ENCODE measurements at places on chromosomes 2 and 18.

GRCh38 chr2:172736424-172737174 lies 954 bp downstream of the RAPGEF4 start:
- DNase-seq: no peak

GRCh38 chr18:31273812-31274527 lies 44.0 kb upstream of the DSG1 start:
- no peak for DNase-seq

- DNase-seq: no peak
These were observed 18.7 kb upstream of the MAP4K3 start for GRCh38 chr2:39455826-39456225.

- no peak for DNase-seq
These were observed 271.3 kb downstream of the ICOS start for GRCh38 chr2:204207866-204208265.

- DNase-seq: no peak
These were observed 264.7 kb downstream of the RNF152 start for GRCh38 chr18:61628085-61628484.

DNA sequence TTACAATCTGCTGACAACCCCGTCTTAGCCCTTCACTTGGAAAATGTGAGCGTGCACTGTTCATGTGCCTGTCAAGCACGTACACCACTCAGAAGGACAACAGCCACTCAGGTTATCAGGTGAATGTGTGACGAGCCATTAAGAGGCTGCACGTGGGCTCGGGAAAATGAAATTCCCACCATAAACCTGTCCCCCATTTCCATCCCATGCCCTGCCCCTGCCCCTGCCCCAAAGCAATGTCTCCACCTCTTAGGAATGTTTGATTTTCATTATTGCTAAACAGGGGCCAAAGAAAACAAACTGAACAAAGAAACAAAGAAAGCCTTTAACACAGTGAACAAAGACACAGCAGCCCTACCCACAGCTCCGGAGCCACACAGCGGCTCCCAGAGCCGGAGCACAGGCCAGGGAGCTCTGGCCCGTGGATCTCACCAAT lies 90.5 kb downstream of the TMEM18 start:
- no peak for DNase-seq

DNA sequence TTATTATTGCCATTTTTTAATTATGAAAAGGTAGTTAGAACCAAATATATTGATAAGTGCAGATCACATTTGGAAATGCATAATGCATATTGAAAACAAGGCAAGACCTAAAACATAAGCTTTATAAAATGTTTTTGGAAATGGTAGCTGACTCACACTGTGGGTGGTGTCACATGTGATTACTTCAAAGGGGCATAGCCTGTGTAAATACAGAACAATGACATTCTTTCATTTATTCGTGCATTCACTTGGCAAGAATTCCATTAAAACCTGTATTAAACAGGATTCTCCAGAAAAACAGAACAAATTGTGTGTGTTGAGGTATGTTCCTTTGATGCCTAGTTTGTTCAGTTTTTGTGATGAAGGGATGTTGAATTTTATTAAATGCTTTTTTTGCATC lies 427.3 kb upstream of the ST6GAL2 start:
- DNase-seq: no peak

DNA sequence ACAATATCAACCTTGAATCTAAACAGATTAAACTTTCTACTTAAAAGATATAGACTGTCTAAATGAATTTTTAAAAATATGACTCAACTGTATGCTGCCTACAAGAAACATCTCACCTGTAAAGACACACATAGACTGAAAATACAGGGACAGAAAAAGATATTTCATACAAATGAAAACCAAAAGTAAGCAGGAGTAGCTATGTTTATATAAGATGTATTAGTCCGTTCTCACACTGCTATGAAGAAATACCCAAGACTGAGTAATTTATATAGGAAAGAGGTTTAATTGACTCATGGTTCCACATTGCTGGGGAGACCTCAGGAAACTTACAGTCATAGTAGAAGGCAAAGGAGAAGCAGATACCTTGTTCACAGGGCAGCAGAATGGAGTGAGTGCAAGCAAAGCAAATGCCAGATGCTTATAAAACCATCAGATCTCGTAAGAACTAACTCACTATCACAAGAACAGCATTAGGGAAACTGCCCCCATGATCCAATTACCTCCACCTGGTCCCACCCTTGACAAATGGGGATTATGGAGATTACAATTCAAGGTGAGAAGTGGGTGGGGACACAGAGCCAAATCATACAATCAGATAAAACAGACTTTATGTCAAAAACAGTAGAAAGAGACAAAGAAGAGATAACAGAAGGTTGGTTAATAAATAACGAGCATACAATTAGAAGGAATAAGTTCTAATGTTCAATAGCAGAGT lies 214.4 kb upstream of the SLC39A10 start:
- no peak for DNase-seq

DNA sequence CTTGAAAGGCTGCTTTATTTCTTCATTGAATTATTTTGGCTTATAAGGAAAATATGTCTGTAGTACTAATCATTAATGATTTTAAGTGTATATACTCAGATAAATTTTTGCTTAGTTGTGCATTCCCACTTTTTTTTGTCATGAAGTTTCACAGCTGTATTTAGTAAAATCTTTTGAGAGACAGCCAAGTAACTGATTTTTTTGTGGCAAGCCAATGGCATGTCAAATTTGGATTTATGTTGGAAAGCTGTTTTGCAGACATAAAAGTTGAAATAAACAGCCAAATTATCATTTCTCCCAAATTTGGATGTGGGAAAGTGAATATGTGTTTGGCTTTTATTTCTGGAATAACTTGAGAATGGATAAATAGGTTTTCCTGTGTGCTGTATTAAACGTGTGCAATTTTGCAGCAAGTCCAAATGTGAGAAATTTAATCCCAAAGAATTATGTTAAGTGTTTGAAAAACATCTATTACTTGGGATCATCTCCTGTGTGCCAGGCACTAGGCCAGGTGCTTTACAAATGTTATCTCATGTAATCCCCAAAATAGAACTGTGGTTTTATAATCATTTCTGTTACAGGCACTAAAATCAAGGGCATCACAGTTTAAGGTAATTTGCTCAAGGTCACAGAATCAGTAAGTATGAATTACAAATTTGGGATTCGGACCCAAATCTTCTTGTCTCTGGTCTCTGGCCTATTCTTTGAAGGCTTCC lies 160.4 kb downstream of the PTPRM start:
- DNase-seq: no peak

GRCh38 chr2:40654346-40654745 lies 202.5 kb upstream of the SLC8A1 start:
- no peak for DNase-seq

GRCh38 chr2:98604547-98604946 lies 3.8 kb downstream of the COA5 start:
- no peak for DNase-seq

DNA sequence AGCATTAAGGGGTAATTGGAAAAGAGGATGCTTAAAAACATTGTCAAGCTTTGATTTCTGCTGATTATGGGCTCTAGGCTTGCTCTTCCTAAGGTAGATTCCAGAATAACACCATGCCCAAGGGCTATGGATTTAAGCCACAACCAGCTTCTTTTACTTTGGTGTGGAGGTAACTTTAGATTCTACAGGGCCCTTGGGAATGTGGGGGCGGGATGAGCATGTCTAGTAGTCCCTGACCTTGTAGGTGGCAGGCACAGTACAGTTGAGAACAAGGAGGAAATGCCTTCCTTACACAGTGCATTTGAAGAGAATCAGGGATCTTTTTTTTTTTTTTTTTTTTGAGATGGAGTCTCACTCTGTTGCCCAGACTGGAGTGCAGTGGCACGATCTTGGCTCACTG lies 364.2 kb downstream of the NYAP2 start:
- no peak for DNase-seq

DNA sequence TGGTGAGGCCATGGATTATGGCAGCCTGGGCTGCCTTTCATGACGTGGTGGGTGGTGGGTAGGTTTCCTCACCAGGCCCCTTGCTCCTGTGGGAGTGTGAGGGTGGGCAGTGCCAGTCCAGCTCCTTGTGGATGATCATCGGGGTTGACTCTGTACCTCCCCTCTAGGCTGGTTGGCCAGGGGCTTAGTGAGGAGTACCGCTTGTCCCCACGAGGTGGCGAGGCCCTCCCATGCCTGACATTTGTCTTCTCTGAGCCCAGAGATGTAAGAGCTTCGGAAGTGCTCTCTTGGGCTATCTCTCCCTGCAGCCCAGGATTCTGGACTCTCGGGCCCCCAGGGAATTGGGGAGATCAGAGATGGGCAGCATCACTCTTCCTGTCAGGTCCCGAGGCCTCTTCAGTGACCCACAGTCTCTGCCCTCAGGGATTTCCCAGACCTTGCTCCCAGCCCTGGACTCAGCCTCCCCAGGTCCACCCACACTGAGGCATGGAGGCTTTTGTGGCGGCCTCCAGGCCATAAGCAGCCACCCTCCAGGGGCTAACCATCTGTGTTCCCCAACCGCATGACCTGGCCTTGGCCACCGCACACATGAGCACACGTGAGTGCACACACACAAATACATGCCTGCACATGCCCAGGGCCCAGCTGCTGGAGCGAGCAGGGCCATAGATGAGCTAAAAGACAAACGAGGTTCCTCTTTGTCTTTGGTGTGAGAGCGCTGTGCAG lies 6.5 kb downstream of the SPR start:
- DNase-seq: no peak

- DNase-seq: no peak
These were observed 132.8 kb upstream of the SP5 start for GRCh38 chr2:170582313-170582712.

DNA sequence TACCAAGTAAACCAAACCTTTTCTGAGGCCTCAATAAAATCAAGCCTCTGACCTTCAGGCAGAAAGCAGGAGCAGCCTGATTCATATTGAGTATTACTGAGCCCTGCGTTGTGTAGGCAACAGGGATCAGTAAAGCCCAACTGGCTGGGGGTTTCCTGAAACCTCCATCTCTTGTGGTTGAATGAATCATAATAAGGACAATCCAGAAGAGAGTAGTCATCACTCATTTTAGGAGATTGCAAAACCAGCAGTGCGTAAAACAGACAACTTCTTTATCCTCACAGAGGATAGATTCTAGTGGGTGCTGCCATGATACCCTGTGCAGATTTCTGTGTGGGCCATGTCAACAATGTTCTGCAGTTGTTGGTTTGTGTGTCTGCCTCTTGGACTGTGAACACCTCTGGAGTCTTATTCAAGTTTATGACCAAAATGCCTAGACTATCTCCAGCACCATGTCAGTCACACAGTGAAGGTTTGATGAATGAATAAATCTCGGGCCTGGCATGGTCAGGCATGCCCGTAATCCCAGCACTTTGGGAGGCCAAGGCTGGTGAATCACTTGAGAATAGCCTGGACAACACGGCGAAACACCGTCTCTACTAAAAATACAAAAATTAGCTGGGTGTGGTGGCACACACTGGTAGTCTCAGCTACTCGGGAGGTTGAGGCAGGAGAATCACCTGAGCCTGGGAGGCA lies 51.8 kb upstream of the RAB27B start:
- DNase-seq: no peak

DNA sequence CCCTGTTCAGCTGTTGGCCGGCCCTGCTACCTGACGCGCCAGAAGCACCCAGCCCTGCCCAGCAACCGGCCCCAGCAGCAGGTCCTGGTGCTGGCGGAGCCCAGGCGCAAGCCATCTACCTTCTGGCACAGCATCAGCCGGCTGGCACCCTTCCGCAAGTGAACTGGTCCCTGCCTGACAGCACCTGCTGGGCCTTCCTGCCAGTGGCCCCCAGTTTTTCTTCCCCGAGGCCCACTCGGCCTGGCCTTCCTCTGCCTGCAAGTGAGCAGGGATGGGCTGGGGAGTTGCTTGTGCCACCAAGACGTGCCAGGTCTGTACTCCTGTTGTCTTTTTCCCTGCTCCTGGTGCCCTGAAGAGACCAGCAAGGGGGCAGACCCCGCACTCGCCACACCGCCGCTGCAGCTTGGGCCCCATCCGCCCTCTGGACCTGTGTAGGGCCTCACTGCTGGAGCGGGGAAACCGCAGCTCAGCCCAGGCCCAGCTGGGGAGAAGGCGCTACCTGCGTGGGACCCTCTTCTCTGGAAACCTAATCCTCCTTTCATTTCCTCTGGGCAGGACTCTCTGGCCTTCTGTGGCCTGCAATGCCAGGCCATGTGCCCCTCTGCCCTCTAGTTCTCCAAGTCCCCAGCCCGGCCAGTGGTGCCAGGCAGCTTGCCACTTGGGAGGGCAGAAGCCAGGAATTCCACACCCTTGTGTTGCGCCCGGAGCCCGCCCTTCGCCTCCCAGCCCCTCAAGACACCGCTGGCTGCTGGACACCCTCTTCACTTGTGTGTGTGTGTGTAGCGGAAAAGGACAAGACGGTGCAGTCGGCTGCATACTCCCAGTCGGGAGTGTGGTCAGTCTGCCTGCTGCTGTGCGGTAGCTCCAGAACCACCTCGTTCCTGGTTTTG lies 47.0 kb downstream of the FAM168B start:
- DNase-seq: no peak

DNA sequence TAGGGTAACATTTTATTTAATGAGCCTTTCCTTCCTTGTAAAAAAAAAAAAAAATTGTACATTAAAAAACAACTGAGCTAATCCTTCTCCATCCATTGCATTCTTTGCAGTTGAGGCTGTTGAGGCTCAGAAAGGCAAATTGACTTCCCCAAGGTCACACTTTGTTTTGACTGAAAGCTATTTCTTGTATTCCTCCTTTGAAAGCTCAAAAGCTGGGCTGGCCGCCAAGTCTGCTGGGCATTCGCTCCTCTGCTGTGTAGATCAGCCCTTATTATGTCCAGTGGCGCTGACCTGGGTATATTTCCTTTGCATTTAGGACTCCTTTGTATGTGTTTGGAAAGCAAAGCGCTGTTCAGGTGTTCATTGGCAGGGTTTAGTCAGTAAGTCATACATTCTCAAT lies 44.0 kb downstream of the SGPP2 start:
- no peak for DNase-seq

- DNase-seq: no peak
These were observed 207.5 kb downstream of the LOXHD1 start for GRCh38 chr18:46449499-46449898.

- no peak for DNase-seq
These were observed 42.9 kb downstream of the COA5 start for GRCh38 chr2:98565286-98565860.

GRCh38 chr2:82476094-82476493 lies 1983.0 kb downstream of the SUCLG1 start:
- DNase-seq: no peak

DNA sequence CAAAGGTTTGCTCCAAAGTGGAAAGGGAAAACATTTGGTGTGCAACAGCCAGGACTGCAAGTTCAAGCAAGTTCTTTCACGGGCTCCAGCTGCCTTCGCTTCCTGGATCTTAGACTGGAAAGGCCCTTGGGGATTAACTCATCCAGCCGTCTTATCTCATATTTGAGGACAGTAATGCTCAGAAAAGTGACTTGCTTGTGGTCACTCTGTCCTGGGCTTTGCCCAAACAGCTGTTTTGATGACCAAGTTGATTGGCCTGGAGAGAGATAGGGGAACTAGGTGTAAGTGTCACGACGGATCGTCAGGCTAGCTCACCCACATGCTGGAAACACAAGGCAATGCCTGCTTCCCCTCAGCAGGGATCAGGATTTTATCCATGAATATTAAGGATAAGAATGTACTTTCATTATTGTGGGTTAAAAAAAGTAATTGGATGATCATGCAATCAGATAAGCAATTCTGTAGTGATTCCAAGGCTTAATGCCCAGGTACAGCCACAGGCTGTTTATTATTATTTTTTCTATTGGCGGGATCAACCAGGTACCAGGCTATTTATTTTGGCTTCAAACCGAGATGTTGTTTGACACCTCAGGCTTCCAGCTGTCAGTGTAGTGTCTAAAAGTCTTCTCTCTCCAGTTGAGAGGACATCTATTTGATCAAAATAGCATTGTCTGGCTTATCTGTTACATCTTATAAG lies 162.5 kb upstream of the EPAS1 start:
- DNase-seq: no peak

GRCh38 chr2:108270346-108270745 lies 18.3 kb upstream of the SULT1C2 start:
- no peak for DNase-seq
